ENCODE measurements at places on chromosomes 7 and 10. TPM values are rescaled to one million over a fixed set of nuclear protein-coding genes. Genes with fewer than 3 reads are reported as not detected.

The CACUL1 gene
- total RNA-seq = 45.9 TPM

The GDF2 gene
- not detected for total RNA-seq

The FXYD4 gene
- total RNA-seq = not detected

The EPHB4 gene
- 51.3 TPM for total RNA-seq

Measured in MCF 10A (cell line).